Cerebellum (tissue), 4 donors: ENCODE measurements at places on chromosomes 5 and 9.
A peak's percentile ranks its signal among the peaks of the same experiment; 100 is the strongest.

GRCh38 chr9:105341434-105342146, 97.1 kb downstream of the SLC44A1 start:
- DNase-seq = peak; percentile 13

- no peak for DNase-seq
Measured at GRCh38 chr9:105306351-105307140, 62.1 kb downstream of the SLC44A1 start.

- DNase-seq = no peak
Measured at GRCh38 chr5:90111364-90112032, 298.1 kb downstream of the CETN3 start.

GRCh38 chr9:13352451-13352979, 73.0 kb upstream of the MPDZ start:
- no peak for DNase-seq

DNA sequence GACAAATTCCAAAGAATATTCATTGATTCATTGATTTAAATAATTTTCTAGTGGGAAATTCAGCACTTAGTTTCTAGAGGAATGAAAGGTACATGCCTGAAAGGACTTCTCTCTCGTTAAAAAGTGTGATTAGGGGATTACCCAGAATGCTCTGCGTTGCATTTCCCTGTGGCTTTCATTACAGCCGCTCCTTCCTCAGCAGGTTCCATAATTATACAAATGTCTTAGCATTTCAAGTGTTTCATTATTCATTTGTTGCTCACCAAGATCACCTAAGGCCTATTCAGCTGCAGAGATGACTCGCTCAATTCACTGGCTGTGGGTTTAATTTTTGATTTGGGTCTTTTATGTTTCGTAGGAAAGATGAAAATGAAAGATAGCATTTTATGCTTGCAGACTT, 52.8 kb downstream of the SPATA31C2 start:
- DNase-seq = no peak

- no peak for DNase-seq
Measured at GRCh38 chr5:107461770-107462169, 209.0 kb downstream of the EFNA5 start.

GRCh38 chr5:171129308-171129707, 179.7 kb upstream of the TLX3 start:
- no peak for DNase-seq

- DNase-seq = no peak
Measured at GRCh38 chr5:124581738-124582560, 164.5 kb downstream of the ZNF608 start.

DNA sequence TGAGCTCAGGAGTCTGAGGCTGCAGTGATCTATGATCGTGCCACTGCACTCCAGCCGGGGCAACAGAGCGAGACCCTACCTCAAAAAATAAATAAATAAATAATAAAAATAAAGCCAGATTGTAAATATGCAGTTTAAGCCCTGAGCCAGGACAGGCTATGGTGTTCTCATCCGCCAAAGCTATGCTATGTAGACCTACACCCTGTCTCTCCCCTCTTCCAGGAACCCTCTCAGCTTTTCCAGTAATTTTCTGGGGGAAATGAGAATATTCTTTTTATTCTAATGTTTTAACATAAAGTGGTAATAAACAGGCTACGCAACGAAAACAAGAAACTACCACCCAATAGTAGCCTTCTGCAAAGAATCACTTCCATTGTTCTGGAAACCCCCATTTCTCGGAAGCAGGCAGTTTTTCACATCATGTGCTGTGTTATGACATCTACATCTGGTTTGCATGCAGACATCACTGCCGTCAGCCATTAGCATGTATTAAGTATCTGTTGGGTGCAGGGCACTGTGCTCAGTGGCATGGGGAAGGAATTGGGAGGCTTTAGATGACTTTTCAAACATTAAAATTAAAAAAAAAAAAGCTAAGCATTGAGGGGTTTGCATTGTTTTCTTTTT, 38.0 kb upstream of the F2R start:
- DNase-seq = no peak

DNA sequence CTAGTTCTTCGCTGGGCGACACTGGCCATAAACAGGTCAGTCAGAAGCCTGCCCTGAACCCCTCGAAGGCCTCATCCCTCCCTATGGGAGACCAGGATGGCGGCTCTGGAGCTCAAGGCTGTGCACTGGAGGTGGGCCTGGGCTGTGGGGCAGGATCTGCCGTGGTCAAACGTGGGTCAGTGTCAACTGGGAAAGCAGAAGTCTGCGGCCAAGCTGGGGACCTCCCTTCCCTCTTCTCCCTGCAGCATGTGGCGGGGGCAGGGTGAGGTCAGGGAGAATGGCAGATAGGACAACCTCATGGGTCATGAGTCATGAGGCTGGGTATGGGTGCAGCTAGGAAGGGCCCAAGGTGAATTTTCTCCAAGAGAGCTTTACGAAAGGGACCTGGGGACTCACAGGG, 132.9 kb downstream of the RXRA start:
- DNase-seq = no peak

GRCh38 chr9:79615038-79615437, 43.3 kb downstream of the TLE4 start:
- peak; percentile 79 for DNase-seq

- DNase-seq = no peak
Measured at GRCh38 chr9:120524038-120524437, 55.9 kb downstream of the CDK5RAP2 start.

DNA sequence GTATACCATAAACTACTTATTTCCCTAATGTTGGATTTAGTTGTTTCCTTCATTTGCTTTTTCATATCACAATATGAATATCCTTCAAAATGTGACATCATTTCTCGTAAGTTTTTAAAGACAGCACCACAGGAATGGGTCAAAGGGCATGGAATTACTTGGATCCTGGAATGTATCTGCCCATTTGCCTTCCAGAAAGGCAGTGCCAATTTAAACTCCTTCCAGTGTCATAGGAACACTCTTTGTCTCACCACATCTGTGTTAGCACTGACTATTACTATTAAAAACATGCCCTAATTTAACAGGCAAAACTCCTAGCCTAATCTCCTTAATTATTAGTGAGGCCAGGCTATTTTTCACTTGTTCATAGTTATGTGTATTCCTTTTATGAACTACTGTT, 58.0 kb downstream of the SPTLC1 start:
- no peak for DNase-seq

DNA sequence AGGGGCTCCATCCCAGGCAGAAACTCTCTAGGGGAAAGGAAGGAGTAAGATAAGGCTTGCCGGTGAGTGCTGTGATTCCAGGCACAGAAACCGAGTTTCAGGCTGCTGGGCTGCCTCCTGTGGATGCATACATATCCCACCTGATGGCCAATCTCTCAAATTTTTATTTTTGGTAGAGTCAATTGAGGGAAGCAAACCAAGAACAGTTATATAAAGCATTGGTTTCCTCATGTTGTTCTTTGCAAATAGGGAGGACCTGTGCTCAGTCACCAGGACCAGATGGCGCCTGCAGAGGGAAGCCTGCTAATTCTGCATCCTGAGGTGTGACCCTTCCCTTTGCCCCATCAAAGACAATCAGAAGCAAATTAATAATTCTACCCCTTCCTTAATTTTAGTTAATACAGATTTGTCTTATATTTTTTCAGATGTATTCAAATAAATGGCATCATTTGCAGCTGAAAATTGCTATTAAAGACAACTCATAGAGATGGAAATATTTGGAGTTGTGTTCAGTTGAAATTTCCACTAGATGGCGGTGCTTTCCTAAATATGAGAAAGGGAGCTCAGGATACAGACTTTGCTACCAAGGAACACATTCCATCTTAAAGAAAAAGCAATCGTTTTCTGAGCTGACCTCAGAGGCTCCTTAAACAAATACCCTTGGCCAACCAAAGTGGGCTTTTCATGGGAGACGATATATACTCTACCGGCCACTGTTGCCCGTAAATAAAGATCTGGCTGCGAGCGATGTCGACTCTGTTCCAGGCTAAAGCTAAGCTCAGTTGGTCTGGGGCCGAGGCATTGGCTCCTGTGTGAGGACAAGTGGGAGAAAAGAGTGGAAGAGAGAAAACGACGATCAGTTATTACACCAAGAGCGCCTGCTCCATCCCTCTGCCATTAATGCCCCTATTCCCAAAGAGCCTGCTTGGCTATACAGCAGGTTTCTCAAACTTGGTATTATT, 225.7 kb upstream of the KLF9 start:
- peak; percentile 73 for DNase-seq

DNA sequence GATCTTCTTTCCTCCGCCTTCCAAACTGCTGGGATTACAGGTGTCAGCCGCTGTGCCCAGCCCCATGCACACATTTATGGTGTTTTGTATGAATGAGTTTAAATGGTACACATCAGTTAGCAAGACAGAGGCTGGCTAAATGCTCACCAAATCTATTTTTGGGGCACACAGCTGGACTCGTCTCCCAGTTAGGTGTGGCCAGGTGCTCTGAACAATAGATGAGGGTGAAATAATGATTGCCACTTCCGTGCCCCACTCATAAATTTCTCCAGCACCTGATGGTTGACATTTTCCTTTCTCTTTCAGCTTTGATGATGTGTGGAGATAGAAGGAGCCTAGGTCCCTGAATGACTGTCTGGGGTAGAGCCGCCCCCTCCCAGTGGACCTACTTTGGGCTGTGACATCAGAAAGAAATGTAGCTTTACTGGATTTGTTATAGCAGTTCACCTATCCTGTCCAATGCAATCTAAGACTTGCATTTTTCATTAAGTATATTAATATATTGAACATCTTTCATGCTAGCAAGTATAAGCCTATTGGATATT, 8.6 kb upstream of the RAPGEF1 start:
- no peak for DNase-seq

- DNase-seq = no peak
Measured at GRCh38 chr9:96612105-96612965, 7.3 kb downstream of the CDC14B start.

DNA sequence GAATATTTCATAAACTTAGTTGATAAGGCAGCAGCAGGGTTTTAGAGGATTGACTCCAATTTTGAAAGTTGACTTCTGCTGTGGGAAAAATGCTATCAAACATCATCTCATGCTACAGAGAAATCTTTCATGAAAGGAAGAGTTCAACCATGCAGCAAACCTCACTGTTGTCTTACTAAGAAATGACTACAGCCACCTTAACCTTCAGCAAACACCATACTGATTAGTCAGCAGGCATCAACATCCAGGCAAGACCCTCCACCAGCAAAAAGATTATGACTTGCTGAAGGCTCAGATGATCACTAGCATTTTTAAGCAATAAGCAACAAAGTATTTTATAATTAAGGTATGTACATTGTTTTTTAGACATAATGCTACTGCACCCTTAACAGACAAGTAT, 7.6 kb downstream of the TMEM174 start:
- DNase-seq = no peak

- no peak for DNase-seq
Measured at GRCh38 chr5:141100243-141100805, at the start of gene PCDHB3. TSS of gene PCDHB3 (plus strand) at chr5:141100473. CDS start at chr5:141100650, 177 bp downstream.

DNA sequence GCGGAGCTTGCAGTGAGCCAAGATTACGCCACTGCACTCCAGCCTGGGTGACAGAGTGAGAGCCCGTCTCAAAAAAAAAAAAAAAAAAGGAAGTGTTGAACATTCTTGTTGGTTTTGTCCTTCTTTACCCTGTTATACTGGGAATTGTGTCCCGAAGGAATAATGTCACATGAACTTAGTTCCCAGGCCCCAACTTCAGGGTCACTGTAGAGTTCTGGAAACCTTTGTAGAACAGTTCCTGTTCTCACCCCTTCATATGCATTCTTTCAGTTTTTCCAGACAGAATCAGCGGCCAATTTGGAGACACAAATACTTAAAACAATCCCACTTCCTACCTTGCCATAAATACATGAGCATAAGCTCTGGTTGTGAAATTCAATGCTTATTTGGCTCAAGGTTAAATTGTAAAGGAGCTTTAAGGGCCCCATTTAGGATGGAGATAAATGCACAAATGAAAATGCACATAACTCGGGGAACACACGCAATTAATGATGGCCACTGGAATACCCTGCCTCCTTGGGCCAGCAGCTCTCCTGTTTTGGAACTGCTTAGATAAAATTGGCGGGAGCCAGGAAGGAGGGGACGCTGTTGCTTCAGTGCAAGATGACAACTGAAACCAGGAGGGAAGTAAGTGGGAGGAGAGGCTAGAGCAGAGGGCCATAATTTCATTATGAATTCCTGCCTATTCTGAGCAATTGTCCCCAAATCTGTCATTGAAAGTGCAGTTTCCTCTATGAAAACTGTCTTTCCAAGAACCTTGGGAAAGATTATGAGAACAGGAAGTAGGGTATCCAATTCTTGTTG, 153.7 kb downstream of the FGF1 start:
- no peak for DNase-seq

- no peak for DNase-seq
Measured at GRCh38 chr5:172048170-172048422, 41.7 kb upstream of the FBXW11 start.

GRCh38 chr5:151284392-151284967, 19.1 kb downstream of the SLC36A3 start:
- no peak for DNase-seq

DNA sequence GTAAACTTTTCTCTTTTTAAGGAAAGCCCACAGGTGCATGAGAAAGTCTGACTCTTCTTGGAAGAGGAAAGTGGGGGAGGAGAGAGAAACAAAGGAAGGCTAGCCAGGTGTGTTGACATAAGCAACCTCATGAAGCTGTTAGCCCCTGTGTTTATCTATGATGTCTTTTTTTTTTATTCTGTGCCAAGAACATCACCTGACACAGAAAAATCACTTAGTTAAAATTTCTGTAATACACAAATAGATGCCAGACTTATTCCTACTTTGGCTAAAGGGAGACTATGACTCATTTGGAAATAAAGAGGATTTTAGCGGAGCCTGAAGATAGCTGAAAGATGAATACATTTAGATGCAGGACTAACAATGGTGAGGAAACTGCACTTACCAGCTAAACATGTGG, 58.3 kb downstream of the BAAT start:
- DNase-seq = no peak

GRCh38 chr9:82732928-82733327, 330.0 kb downstream of the RASEF start:
- DNase-seq = no peak

DNA sequence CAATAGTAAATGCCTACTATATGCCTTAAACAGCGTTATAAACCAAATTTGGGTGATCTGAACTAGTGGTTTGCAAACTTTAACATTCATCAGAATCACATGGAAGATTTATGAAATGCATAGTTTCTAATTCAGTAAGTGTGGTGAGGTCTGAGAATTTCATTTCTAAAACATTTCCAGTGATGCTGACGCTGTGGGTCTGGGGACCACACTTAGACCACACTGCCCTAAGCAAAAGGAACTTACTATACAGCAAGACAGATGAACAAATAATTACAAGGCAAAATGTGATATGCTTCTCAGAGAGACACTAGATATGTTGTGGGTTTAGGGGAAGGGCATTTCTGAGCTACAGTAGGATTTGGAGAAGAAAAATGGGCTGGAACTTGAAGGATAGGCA, 72.6 kb downstream of the OXCT1 start:
- DNase-seq = no peak
